Gastroesophageal sphincter (tissue), 4 donors: ENCODE measurements at places on chromosomes 7 and 10. TPM values are rescaled to one million over a fixed set of nuclear protein-coding genes. Genes with fewer than 3 reads are reported as not detected.

PRKG1 gene
- 27.5 TPM for total RNA-seq

DNA sequence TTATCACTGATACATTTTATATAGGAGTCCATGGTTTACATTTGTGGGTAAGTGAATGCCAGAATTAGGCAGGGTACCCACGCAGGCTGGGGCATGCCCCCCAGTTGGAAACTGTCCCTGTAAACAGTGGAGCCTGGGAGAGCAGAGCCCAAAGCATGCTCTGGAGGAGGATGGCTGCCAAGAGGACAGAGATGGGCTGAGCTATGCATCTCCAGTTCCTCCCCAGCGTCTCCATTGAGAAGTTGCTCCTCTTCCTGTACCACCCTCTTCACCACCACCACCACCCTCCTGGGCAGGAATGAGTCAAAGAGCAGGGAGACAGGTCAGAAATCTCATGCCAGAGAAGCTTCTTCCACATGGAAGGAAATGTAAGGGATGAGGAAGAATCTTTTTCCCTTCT, 67.7 kb upstream of the KMT2E start:
- ATAC-seq: no peak

SEMA3D gene
- 11.2 TPM for total RNA-seq

LHPP gene
- total RNA-seq: 14.5 TPM

DNA sequence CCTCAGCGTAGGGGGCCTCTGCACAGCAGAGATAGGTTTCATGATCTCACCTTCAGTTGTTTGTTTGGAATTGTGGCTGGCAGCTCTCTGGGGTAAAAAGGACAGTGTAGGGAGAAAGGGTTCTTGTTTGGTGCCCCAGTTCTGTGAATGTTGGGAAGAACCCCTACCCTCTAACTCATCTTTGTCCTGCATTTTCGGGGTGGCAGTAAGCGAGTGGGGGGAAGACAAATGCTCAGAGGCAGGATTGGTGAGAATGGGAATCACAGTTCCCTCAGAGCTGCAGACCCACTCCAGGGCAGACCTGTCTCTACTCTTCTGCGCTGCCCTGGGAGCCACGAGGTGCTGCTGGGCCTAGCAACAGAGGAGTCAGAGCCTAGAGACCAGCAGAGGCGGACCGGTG, 1.8 kb upstream of the LBX1 start:
- no peak for ATAC-seq

GRCh38 chr7:117552660-117553059, 72.8 kb downstream of the CFTR start:
- ATAC-seq: no peak

KIAA1217 gene
- total RNA-seq: 12.8 TPM

GRCh38 chr10:10855151-10855581, 162.5 kb upstream of the CELF2 start:
- ATAC-seq: no peak

- no peak for ATAC-seq
These were observed 73.6 kb downstream of the MINPP1 start for GRCh38 chr10:87578160-87578841.

DNA sequence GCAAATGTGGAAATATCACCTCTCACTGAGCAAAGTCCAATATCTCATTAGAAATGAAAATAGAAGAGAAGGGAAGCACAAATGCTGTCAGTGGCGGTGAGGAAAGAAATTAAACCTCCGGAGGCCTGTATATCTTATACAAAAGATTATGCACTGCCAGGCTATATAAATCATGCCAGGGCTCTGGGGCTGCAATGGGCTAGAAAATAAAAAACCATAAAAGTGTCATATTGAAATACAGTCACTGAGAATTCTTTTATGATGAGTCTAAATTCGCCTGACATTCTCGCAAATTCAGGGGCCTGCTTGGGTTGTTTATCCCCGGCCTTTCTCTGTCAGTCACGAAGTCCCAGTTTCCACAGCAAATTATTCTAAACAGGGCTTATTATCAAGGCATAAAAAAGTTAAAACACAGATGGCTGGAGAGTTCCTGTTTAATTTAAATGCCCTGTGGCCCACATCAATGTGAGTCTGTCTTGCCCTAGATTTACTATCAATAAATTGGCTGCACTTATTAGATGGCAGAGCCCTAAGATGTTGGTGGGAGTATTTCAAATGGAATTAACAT, 193.8 kb downstream of the SNX10 start:
- no peak for ATAC-seq

RBM48 gene
- total RNA-seq: 19.6 TPM

CDC14C gene
- not detected for total RNA-seq

GRCh38 chr7:116772926-116773749, 89.2 kb upstream of the CAPZA2 start:
- no peak for ATAC-seq

GPC2 gene
- 3.0 TPM for total RNA-seq

DNA sequence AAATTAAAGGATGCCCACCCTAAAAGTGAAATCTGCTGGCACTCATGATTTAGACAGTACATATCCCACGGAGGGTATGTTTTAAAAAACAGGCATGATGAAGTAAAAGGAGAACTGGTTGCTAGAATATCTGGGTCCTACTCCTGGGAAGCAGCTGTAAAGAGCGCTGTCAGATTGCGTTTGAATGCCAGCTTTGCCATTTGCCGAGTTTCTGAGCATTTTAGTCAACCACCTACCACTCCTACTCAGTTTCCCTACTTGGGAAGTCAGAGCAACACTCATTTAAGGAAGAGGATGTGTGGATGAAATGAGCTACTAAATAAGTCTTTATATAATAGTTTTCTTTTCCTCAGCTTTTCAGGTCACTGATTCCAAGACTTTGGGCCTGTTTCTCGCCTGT, 1.1 kb upstream of the UMAD1 start:
- no peak for ATAC-seq

AGAP3 gene
- 68.2 TPM for total RNA-seq

CFAP69 gene
- total RNA-seq: 6.2 TPM

ACBD7 gene
- not detected for total RNA-seq

CARD11 gene
- 0.27 TPM for total RNA-seq

KCP gene
- total RNA-seq: 0.67 TPM

CDHR1 gene
- total RNA-seq: not detected

GRCh38 chr10:418894-419293, 270.6 kb downstream of the DIP2C start:
- no peak for ATAC-seq

TMEM72 gene
- 0.35 TPM for total RNA-seq
